ENCODE measurements at places on chromosomes 3 and 15.

DNA sequence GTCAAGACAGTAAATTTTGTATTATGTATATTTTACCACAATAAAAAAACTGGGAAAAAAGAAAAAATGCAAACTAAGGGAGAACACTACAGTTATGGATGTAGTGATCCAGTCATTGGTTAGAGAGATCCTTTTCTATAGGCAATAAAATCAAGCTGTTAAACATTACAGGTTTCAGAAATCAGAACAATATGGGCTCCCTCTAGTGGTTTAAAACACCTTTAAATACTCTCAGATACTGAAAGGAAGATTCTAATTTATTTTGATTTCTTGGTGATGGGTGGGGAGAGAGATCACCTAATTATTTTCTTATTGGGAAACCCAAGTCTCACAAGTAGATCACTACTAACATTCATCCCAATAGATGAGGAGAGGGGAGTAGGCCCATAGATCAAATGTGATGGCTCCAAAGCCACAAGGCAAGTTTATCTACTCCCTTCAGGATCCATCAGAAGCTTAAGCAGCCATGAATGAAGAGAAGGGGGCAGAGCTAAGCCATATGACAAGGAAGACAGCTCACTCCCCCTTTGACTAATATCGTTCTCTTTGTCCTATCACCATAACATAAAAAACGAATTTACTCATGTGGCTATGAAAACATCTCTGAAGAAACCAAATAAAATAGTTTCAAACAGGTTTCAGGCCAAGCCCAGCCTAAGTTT lies 118.6 kb downstream of the ANO10 start:
- DNase-seq, result no peak

DNA sequence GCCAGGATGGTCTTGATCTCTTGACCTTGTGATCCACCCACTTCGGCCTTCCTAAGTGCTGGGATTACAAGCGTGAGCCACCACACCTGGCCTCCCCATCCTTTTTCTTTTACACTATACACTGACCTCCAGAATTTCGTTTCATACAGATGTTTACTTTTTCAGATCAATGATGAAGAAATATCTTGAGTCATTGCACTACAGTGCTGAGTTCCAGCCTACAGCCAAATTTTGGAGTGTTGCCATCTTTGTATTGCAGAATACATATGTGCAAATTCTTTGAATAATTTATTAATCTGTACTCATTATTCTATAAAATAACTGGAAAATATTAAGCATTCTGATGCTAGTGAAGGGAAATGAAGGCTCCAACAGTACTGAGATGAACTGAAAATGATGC lies 12.5 kb downstream of the ZPLD1 start:
- no peak for DNase-seq

- peak; percentile 80 for DNase-seq
Observed at GRCh38 chr3:112629425-112629824, 11.5 kb downstream of the CCDC80 start.

GRCh38 chr3:190968616-190969015 lies 106.1 kb upstream of the GMNC start:
- no peak for DNase-seq

DNA sequence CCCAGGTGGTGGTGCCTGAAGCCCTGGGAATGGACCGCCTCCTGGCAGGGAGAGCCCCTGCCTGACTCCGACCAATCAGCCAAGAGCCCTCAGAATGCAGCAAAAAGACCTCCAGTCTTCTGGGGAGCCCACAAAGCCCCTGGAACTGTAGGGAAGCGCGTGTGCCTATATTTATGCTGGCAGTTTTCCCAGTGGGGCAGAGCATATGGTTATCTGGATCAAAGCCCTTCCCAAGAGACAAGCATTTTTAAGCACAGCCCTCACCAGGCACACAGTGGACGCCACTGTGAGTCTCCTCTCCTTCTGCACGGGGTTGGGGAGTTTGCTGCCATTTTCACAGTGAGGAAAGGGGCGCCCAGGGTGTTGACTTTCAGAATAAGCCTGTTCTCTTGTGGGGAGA lies 80.9 kb upstream of the RPL32 start:
- DNase-seq, result no peak

GRCh38 chr3:119619094-119619493 lies 21.4 kb downstream of the PLA1A start:
- no peak for DNase-seq

- DNase-seq, result no peak
Observed at GRCh38 chr3:152466784-152467183, 198.1 kb downstream of the MBNL1 start.

GRCh38 chr3:24302396-24302795 lies 192.3 kb downstream of the THRB start:
- DNase-seq, result no peak

DNA sequence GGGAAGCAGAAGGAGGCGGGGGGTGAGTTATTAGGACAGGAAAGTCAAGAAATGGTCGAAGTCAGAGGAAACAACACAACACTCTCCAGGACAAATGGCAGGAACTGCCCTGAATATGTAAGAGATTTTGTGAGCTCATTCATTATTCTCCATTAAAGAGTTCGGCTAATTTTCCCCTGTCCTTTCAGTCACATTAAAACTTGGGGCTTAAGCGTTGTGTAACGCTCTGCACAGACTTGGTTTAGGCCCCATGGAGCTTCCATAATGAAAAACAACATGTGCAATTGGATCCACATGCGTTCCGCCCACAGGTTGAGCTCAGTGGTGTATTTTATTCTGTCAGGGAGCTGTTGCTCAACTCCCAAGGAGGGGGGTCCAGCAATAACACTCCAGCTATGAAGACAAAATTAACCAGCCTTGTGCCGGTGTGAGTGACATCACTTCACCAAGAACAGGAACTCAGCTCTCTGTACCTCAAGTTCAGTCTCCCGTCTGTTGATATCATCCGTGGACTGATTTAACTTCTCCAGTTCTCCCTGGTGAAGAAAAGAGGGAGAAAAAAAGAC lies 2.3 kb downstream of the SH3BP5 start:
- DNase-seq, result no peak

Measured in NCI-H446 treated with DMSO at 0.1 percent for 48 hours (cell line).